ENCODE measurements at places on chromosomes 2 and 18.

DNA sequence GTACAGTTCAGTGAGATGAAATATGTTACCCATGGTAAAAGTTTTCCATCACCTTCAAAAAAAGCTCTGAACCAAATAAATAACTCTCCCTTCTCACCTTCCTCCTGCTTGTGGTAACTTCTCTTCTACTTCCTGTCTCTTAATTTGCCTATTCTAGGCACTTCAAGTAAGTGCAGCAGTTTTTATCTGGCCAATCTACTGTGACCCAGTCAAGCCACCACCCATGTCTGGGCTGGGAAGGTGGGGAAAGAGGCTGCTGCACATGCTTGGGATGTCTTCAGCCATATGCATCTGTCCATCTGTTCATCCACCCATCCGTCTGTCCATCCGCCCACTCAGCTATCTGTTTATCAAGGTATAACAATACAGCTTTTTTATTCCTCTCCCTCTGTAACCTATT lies 31.6 kb downstream of the ZNF532 start:
- DNase-seq = no peak

GRCh38 chr18:49247781-49248180 lies 212.7 kb downstream of the DYM start:
- no peak for DNase-seq

DNA sequence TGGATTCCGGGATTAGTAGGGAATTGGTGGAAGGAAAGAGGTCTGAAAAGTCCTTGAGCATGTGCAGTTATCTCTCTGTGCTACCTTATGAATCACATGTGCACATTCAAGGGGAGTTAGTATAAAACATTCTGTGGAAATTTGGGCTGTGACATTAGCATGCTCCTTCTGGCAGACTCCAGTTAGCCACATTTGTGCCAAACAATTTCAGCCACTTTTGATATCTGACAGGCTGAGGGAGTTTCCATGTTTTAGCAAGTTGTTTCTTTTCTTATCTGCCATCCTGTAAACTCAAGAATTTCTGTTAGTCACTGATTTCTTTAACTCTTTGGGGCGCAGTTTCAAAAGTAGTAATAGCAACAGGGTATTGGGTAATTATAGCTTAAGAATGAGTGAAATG lies 28.3 kb upstream of the GYPC start:
- no peak for DNase-seq

DNA sequence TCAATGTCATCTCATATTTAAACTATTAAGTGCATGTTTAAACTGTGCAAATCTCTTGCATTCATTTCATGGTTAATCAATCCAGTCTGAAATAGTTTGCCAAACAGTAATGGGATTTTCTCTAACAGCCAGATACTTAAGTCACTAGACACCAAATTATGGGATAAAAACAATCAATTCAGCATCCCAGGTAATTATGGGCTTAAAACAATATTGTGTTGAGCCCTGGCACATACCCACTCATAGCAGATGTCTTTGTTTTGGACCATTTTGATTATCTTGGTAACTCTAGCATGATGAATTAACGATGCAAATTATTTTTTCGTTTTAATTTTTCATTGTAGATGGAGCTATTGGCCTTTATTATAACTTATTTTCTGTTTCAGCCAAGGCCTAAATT lies 118.5 kb upstream of the CD302 start:
- no peak for DNase-seq

- no peak for DNase-seq
Measured at GRCh38 chr2:231489990-231490389, 25.7 kb upstream of the NCL start.

DNA sequence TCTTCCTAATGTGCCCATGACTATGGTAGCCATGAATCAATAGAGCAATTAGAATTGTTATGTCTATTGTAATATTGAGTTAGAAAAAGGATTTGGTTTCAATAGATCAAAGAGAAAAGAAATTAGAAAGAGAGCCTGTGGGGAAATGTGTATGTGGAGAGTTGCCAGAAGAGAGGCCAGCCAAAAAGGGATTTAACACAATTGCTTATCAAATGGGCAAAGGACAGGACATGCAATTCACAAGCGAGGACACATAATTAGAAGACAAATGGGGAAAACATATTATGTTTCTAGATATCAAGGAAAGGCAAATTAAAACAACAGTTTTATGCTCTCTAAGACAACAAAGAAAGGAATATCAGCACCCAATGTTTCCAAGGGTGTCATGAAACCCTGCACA lies 403.2 kb upstream of the KLHL29 start:
- DNase-seq = no peak

DNA sequence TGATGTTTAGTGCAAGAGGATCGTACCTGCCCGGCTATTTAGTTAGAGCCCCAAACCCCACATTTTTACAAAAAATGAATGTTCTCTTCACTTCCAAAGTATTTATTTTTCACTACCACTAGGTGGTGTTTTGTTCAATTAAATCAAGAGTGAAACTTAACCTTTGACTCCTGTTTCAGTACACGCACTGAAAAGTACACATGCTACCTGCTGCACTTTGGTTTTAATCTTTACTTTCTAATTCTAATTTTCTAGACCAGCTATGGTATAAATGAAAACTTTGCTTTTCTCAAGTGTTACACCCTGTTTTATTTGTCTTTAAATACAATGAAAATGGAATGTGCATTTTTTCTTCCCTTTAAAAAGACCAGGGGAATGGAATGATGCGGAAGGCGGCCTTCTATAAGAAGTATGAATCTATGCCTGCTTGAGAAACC lies 31.4 kb upstream of the CHN1 start:
- DNase-seq = no peak

GRCh38 chr2:72134997-72135800 lies 12.5 kb downstream of the CYP26B1 start:
- no peak for DNase-seq

DNA sequence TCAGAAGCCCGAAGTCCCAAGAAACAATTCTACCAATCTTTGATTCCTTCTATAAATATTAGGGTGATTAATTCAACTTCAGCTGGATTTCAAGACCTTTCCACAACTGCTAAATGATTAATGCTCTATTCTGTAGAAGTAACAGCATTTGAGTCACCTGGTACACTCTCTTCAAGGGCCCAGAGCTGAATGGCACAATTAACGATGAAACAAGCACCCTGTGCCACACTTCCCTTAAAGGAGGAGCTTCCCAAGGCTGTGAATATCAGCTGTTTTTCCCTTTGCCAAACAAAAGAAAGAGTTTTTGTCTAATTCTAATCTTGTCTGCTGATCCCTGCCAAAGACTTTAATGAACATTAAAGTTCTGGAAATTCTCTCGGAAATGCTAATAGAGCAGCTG lies 56.0 kb downstream of the BOD1L2 start:
- DNase-seq = no peak

- DNase-seq = no peak
Measured at GRCh38 chr2:96534701-96535181, 1.8 kb upstream of the ARID5A start.

- DNase-seq = no peak
Measured at GRCh38 chr18:36993068-36993467, 164.1 kb downstream of the KIAA1328 start.
